Occipital lobe (tissue), 3 donors: ENCODE measurements at places on chromosomes 16 and 17. TPM values are rescaled to one million over a fixed set of nuclear protein-coding genes. Genes with fewer than 3 reads are reported as not detected.

CA7 gene
- not detected for total RNA-seq

PRAC2 gene
- not detected for total RNA-seq

PLA2G10 gene
- total RNA-seq = not detected

KCNH6 gene
- total RNA-seq = 0.16 TPM

C16orf46 gene
- total RNA-seq = 1.4 TPM

CARD14 gene
- 0.31 TPM for total RNA-seq

FAM20A gene
- total RNA-seq = 2.8 TPM

LCMT1 gene
- 42.3 TPM for total RNA-seq

DNA sequence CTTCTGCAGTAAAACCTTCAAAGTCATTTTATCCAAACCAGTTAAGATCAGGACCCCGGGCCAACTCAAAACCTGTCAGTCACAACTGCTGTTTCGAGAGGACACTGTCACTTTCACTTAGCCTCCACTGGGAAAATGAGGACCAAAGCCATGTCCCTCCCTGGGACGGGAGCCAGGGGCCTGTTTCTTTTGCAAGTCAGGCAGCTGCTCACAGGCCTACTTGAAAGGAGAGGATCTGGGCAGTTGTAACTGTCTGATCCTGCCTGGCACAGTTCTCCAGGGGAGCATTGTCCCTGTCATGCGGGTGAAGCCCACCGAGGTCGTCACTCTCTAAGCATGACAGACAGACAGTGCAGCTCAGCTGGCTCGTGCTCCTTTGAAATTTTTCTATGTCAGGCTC, 276.2 kb downstream of the NPIPA8 start:
- no peak for DNase-seq

- DNase-seq = no peak
Observed at GRCh38 chr16:1098266-1098991, 2.4 kb upstream of the C1QTNF8 start.

- DNase-seq = no peak
Observed at GRCh38 chr17:44575403-44575802, 18.1 kb downstream of the FZD2 start.

GRCh38 chr17:48587276-48588073, 2.6 kb downstream of the HOXB3 start:
- no peak for DNase-seq

DNA sequence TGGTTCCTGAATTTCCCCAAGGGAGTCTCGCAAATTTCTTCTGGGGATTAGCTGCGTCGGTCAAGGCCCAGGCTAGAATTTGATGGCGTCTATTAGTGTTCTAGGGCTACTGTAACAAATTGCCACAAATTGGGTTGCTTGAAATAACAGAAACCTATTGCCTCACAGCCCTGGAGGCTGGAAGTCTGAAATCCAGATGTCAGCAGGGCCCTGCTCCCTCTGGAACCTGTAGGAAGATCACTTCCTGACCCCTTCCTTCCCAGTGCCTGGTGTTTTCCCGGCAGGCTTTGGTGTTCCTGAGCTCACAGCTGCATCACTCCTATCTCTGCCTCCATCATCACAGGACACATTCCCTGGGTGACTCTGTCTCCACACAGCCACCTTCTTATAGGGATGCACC, 24.4 kb downstream of the DHRS7C start:
- DNase-seq = no peak
